ENCODE measurements at places on chromosomes 13 and 19.

GRCh38 chr19:14582894-14583340, at the start of gene CLEC17A:
TSS of gene CLEC17A (plus strand) at chr19:14583084. CDS start at chr19:14583161, 77 bp downstream.
- no peak for DNase-seq

DNA sequence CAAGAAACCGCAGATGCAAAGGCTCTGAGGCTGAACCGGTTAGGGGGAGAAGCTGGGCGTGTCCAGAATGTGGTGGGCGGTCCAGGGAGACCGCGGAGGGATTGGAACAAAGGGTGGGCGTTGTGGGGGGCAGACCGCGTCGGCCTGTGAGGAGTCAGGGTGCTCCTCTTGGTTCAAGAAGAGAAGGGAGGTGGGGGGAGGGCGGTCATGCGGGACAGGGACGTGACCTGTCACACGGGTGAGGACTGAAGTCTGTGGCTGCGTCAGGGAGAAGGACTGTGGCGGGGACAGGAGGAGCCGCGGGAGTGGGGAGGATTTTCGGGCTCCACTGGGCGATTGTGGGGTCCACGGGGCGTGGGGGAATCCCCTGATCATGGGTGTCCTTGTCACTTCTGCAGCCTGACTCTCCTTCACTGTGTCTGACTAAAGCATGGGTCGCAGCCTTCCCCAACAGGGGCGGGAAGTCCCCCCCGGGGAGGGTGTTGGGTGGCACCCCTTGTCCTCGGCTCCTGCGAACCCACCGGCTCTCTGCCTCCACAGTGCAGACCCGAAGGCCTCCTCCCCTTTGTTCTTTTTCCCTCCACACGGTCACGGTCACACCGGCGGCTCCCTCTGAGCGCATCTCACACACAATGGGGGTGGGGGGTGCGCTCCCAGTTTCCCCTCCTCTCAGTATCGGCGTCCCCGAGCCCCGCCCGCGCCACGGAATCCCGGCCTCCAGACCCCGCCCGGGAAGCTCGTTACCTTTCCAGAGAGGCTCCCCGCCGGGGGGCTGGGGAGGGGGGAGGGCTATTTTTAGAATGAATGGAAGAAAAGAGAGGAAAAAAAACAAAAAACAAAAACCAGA, 16.4 kb upstream of the KCNN1 start:
- DNase-seq = peak; percentile 43

DNA sequence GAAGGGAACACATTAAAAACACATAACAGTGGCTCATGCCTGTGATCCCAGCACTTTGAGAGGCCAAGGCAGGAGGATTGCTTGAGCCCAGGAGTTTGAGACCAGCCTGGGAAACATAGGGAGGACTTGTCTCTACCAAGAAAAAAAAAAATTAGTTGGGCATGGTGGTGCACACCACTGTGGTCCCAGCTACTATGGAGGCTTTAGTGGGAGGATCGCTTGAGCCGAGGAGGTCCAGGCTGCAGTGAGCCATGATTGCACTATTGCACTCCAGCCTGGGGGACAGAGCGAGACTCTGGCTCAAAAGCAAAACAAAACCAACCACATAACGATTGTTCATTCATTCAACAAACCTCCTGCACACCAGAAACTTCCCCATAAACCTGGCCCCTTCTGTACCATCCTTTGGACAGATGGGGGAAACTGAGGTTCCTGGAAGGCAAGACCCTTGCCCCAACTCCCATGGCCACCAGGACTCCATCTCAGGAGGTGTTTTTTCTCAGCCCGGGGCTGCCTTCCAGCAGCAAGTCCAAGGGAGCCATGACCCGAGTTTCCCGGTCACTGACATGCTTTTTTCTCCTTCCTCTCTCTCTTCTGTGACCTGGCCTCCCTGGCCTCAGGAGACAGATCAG, 4.3 kb downstream of the FOSB start:
- DNase-seq = no peak

- no peak for DNase-seq
Measured at GRCh38 chr19:18768997-18769891, 21.9 kb downstream of the COMP start.

DNA sequence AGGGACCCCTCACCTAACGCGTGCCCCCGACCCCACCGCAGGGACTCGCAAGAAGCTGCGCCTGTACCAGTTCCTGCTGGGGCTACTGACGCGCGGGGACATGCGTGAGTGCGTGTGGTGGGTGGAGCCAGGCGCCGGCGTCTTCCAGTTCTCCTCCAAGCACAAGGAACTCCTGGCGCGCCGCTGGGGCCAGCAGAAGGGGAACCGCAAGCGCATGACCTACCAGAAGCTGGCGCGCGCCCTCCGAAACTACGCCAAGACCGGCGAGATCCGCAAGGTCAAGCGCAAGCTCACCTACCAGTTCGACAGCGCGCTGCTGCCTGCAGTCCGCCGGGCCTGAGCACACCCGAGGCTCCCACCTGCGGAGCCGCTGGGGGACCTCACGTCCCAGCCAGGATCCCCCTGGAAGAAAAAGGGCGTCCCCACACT, 4.7 kb upstream of the MYBPC2 start:
- no peak for DNase-seq

- DNase-seq = no peak
Measured at GRCh38 chr19:39211731-39212374, 7.8 kb upstream of the SYCN start.

GRCh38 chr19:45972081-45972946, 1.4 kb downstream of the NOVA2 start:
- no peak for DNase-seq
